Fibroblast of the aortic adventitia (primary cell): ENCODE measurements at places on chromosomes 5 and 9. TPM values are rescaled to one million over a fixed set of nuclear protein-coding genes. Genes with fewer than 3 reads are reported as not detected.

DNA sequence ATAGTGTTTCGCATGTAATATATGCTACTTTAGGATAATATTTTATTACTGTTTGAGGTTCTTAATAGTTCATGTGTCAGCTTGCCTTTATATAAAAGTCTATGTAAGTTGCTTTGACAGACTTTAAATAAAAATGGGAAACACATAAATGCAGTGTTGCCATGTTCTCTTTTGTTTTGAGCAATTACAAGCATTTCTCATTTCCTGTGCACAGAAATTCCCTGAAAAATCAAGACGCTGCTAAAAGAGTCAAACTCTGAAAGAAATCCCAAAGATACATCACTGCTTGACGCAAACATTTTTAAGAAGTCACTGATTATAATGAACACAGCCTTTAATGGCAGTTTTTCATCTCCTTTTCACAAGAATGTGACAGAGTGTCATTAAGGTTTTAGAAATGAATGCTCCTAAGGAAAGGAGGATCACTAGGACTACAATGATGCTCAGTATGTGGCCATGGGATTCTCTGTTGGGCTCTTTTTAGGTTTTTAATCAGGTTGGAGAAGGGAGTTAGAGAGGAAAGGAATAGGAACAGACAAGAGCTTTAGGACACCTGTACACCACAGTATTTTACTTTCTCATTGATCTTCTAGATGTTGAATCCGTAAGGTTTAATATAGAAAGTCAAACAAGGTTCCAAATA, 29.4 kb downstream of the ZCCHC7 start:
- no peak for DNase-seq

GRCh38 chr5:8907168-8907868, 638.6 kb downstream of the SEMA5A start:
- DNase-seq, result peak; percentile 62

GRCh38 chr5:52998552-52999313, 9.6 kb downstream of the ITGA2 start:
- DNase-seq, result no peak

GRCh38 chr5:179259731-179260323, 85.4 kb downstream of the ADAMTS2 start:
- DNase-seq, result no peak

GRCh38 chr9:624935-625500, 216.5 kb upstream of the DMRT1 start:
- DNase-seq, result peak; percentile 75

DNA sequence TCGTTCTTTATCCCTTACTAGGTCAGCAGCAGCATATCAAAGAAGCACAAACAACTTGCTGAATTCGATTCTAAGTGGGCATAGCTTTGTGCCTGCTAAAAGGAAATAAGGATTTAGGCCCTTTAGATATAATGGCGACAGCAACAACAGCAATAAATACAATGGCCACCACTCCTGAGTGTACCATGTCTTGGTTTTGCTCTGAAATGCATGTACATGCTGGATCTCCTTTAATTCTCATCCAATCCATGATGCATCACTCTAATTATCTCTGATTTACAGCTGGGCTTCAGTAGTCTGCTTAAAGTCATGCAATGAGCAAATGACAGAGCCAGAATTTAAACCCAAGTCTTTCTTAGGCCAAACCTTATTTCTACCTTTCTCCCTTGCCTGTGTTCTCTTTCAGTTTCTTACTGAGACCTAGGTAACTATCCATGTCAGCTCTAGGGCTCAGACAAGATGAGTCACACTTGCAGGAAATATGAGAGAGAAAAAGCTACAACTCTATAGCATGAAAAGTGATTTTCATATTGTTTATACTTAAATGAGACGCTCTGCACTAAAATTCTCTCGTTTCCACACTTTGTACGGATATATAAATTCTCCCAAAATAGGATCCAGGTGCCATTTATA, 111.8 kb downstream of the HMHB1 start:
- DNase-seq, result peak; percentile 42

GRCh38 chr5:60447488-60447920, 252.5 kb downstream of the DEPDC1B start:
- no peak for DNase-seq

GRCh38 chr5:8340739-8341344, 471.9 kb downstream of the MTRR start:
- peak; percentile 48 for DNase-seq

DNA sequence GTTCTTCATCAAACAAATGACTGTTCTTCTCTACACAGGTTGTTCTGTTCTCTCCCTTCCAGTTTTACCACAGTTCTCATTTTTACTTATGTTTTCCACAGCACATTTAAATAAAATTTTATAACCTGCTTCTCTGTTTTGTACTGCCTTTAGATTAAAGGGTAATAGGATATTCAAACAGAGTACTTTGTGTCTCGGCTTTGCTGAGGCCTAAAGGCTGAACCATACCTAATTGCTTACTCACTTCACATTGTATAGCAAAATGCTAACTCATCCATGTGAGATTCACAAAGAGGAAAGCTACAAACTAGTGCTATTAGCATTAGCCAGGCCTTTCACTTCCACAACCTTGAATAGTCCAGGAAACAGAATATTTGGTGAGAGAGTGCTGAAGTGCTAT, 200.3 kb downstream of the TRPM3 start:
- DNase-seq, result peak; percentile 50

DNA sequence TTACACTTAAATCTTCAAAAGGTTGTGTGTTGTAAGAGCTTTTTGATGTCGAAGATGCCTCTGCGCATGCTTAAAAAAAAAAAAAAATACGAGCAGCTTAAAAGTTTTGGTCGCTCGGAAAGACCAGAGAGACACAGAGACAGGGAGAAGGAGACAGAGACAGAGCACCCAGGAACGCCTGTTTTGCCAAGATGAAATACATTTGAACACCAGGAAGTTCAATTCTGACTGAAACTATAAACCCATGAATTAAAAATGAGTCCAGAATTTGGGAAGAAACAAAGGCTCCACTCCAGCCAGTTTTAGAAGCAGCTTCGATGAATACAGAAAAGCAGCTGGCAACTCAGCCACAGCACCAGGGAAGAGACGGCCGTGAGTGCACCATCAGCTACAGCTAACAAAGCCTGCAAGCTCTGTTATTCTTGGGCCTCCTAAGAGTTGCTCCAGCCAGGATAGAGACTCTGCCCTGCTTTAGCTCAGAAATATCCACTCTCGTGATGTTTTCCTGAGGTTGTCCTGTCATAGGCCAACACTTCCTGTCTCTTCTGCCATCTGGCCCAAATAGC, 2.5 kb upstream of the ZNF474 start:
- peak; percentile 73 for DNase-seq

- no peak for DNase-seq
Measured at GRCh38 chr5:1907616-1908015, 24.9 kb upstream of the IRX4 start.

GRCh38 chr5:172294831-172295230, 11.3 kb upstream of the UBTD2 start:
- no peak for DNase-seq

GRCh38 chr9:2418619-2419018, 203.0 kb upstream of the VLDLR start:
- peak; percentile 93 for DNase-seq

GRCh38 chr5:109404428-109404960, 5.3 kb downstream of the PJA2 start:
- no peak for DNase-seq

Gene GPX3
- 11.3 and 53.1 TPM in 2 replicates for total RNA-seq

Gene JAKMIP2
- total RNA-seq, result 1.4 and 2.4 TPM in 2 replicates

Gene RANBP3L
- total RNA-seq, result 0.27 TPM in 1 of 2 replicates, not detected in the other

Gene OTP
- total RNA-seq, result not detected in 2 replicates
